BJ (cell line): ENCODE measurements at places on chromosomes 2 and 18.

DNA sequence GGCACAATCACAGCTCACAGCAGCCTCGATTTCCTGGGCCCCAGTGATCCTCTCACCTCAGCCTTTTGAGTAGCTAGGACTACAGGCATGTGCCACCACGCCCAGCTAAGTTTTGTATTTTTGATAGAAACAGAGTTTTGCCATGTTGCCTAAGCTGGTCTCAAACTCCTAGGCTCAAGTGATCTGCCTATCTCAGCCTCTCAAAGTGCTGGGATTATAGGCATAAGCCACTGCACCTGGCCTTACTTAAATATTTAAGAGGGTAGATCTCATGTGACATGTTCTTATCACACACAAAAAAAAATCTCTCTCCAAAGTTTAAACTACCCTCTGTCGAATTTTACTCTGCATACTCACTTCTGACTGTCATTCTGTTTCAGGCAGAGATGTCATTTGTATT is 75.4 kb upstream of the CHRNA1 start:
- no peak for DNase-seq

DNA sequence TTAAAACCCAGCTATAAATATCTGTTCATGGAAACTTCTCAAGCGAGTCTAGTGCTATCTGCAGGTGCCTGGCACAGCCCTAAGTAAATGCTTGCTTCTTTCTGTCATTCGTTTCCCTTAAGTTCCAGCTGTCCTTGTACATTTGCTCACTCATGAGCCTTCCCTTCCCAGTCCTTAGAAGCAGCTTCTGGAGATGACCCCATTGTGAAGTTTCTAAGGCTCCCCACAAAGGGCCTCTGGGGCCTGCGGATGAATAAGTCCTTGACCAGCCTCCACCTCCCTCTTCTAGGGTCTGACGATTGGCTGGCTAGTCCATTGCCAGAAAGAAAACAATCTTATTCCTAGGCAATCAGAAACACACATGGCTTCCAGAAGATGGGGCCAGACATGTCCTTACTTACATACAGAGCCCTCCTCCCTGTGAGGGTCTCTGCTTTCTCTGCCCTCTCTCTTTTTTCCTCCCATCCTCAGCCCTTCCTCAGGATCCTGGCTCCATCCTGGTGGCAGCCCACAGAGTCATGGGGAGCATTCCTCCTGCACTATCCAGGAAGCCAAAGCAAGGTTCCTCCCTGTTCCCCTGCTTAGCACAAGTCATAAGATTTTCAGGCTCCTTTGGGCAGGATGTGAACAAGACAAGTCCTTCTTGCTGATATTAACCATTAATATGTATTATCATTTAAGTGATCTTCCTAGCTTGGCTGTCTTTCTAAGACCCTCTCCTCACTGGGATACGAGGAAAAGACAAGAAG is 87.3 kb downstream of the TNFRSF11A start:
- DNase-seq = no peak

- no peak for DNase-seq
Measured at GRCh38 chr2:174682007-174682577, 82.2 kb downstream of the CHRNA1 start.

DNA sequence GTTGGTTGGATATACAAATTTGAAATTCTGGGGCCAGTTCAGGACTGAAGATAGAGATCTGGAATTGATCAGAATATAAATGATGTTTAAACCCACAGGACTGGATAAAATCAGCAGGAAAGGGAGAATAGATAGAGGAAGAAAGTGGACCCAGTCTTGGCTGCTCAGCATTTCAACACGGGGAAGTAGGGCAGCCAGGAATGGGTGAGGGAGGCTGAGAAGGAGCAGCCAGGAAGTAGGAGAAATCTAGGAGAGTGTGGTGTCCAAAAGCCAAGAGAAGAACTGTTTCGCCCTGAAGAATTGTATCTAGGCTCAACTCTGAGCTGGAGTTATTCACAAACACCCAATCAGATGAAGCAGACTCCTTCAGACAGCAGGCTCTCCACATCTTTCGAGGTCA is 197.9 kb downstream of the CDCA7 start:
- DNase-seq = no peak

DNA sequence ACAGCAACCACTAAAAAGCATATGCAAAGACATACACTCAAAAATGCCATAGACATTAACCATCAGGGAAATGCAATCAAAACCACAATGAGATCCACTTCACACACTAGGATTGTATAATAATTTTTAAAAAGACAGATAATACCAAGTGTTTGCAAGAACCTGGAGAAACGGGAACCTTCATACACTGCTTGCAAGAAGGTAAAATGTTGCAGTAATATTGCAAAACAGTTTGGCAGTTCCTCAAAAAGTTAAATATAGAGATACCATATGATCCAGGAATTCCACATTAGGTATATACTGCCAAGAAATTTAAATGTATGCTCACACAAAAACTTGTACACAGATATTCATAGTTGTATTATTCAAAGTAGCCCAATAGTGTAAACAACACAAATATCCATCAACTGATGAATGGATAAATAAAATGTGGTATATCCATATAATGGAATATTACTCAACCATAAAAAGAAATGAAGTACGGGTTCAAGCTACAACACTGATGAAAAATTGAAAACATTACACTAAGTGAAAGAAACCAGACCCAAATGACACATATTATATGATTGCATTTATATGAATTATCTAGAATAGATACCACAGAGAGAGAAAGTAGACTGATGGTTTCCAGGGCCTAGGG is 14.7 kb upstream of the CHMP3 start:
- no peak for DNase-seq

- DNase-seq = no peak
Measured at GRCh38 chr2:89834306-89834705, 1142.8 kb downstream of the RPIA start.

DNA sequence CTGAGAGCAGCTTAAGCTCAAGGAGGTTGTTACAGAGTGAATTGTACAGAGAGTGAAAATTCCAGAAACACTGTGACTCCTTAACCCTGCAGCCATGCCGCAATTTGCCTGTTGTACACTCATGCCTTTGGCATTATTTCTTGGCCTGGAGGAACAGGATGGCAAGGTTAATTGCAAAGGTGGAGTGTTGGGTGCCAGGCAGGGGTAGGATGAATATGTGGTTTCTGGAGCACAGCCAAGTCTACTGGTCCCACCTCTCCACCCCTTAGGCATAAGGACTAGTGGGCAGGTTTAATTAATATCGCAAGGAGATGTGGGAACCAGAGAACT is 250.2 kb downstream of the LRRTM1 start:
- no peak for DNase-seq

DNA sequence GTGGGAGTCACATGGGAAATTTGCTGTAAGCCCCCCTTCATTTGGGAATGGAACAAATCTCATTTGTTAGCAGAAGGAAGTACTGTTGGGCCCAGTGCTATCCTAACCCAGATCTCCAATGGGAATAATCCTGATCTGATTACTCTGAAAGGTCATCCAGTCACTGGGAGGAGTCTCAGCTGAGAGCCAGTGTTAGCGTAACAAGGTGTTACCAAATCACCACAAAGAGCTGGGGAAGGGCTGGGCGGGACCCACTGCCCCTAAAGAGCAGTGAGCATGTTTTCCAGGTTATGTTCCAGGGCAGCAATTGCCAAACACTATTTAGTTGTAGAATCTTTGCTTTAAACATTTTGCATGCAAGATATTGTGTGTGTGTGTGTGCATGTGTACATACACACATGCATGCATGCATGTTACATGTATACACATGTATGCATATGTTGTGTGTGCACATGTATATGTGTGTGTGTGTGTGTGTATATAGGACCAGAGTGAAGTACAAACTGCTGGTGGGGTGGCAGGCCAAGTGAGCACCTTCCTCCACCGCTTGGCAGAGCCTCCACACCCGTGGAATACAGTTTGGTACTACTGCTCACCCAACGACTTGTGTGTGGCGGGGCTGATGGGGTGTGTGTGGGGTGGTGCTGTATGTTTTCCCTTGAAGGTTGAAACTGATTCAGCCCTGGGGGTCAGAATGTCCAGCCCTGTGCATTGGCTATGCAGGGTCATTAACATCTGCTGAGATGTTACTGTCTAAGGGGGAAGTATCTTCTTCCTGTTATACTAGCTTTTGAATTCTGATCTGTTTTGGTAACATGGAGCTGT is 15.2 kb downstream of the INPP5D start:
- no peak for DNase-seq

DNA sequence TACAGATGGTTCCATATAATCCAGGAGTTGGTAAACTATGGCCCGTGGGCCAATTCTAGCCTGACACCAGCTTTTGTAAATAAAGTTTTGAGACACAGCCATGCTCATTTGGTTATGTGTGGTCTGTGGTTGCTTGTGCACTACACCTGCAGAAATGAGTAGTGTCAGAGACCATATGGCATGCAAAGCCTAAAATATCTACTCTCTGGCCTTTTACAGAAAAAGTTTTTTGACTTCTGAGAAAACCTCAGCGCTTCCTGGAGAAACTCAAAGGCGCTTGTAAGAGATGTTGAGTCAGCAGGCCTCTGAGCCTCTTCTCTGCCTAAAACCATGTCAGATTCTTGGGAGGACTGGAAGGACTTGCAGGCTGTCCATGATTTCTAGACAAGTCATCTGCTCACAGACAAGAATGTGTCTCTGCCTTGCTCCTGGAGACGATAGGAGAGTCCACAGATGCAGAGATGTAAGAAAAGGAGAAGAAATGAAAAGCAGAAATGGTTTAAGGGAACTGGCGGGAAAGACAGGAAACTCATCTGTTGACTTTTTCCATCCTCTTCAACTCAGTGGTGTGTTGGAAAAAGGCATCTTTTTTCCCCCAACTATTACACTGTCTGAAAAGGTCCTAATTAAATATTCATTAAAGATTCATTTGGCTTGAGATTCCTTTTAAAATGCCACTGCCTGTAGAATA is 5.2 kb downstream of the TTC39C start:
- no peak for DNase-seq

DNA sequence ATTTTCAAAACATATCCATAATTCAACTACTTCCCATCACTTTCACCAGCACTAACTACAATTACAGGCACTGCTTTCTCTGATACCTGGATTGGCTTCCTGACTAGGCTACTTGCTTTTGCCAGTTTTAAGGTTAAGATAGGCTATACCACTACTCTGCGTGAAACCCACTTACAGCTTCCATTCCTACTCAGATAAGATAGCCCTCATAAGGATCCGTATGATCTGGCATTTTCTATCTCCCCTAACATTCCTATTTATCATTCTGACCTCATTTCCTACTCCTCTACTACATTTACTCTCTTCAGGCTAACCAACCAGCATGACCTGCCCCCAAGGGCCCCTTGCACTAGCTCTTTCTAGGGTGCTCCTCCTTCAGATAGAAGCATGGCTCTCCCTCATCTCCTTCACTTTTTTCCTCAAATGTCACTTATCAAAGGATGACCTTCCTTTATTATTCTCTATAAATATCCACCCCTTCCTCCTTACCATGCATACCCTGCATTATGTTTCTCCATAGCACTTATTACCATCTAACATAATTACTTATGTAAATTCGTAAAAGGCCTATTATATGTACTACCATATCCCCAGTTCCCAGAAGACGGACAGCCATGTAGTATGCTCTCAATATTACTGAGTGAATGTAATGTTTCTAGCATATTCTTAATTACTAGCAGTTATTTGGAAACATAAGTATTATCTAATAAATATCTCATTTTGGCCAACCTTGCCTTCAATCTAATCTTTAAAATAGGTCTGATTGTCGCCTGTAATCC is 4.4 kb downstream of the TIA1 start:
- DNase-seq = no peak

GRCh38 chr2:153145470-153145978 is 333.0 kb downstream of the RPRM start:
- DNase-seq = no peak

DNA sequence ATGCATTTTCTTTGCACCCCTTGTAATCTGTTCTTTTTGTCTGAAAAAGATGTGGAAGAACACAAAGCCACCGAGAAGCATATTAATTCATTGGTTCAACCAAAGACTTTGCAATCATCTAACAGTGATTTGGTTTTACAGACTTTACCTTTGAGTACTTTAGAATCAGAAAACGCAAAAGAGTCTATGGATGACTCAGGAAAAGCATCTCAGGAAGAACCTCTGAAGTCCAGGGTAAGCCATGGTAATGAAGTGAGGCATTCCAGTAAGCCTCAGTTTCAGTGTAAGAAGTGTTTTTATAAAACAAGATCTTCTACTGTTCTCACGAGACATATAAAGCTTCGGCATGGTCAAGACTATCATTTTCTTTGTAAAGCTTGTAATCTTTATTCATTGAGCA is 35.2 kb downstream of the ZNF407 start:
- DNase-seq = no peak

- no peak for DNase-seq
Measured at GRCh38 chr2:167258712-167259111, 370.4 kb downstream of the XIRP2 start.

GRCh38 chr2:79025421-79025820 is at the start of gene REG3G:
Gene REG3G (plus strand): TSS chr2:79025702. CDS start chr2:79026094, 392 bp downstream.
- no peak for DNase-seq
